ENCODE measurements at places on chromosomes 12 and 14. TPM values are rescaled to one million over a fixed set of nuclear protein-coding genes. Genes with fewer than 3 reads are reported as not detected.

- DNase-seq = no peak
Observed at GRCh38 chr14:31229009-31229408, 21.4 kb upstream of the HECTD1 start.

DNA sequence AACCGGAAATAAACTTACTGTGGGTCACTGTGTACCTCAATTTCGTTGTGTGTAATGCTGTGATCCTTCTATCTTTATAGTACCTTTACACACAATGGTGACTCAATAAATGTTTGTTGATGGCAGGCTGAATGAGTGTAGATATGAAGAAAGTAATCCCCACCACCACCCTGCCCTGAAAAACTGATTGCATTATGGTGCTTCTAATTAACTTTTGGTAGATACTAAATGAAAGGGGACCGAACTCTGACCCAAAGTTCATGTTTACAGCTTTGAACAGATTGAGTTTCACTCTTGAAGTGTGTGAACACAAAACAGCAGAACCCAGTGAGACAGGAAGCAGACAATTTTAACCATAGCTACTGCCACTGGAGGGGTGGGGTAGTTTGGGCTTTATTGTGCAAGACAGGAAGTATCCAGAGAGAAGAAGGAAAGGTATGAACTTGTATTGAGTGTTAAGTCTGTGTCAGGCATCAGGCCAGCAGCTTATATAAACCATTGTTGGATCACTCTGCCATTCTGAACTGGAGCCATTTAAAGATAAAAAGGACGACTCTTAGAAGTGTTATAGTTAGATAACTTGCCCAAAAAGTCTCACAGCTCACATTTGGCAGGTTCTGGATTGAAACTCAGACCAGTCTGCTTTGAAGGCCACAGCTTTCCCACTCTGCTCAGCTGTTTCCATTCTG is 197.0 kb upstream of the AMIGO2 start:
- DNase-seq = peak; percentile 35

GRCh38 chr12:38872156-38872555 is 33.2 kb downstream of the CPNE8 start:
- no peak for DNase-seq

POLE2 gene
- 1.0 TPM for total RNA-seq

PLEKHG7 gene
- 1.5 TPM for total RNA-seq

DNA sequence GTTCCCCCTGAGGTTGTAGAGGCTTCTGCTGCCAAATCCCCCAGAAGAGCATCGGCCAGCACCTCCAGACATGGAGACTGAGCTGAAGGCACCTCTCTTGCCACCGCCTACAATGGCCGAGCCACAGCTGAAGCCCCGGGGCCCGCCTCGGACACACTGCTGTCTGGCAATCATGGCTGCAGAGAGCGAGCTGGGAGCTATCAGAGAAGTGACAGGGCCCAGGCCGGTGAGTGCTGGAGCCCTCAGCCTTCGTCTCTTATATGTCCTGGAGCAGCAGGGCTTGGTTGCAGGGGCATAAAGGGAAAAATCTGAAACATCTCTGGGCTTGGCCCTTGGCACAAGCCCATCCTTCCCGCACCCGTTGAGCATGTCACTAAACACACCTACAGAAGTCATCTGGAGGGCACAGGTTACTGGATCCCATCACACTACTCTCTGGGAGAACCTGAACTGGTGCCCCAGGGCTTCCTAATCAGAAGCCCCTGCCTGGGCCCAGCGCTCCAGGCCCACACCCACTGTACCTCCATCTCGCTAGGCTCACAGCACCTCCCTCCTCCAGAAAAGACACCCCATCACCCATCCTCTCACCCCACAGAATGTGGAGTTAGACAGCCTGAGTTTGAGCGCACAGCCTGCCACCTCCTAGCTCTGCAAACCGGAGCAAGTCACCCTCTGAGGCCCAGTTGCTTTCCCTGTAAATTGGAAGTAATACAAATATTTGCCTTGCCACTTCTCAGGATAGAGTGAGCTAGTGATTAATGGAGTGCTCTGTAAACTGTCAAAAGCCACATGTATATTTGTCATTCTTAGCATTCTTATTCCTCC is at the start of gene KRT4:
KRT4 (minus strand) TSS at position 232 of the 825 bp plus-strand sequence; CDS start at position 174, 58 bp downstream.
- no peak for DNase-seq

SERPINA6 gene
- not detected for total RNA-seq

GRCh38 chr14:68628605-68629310 is 164.1 kb downstream of the ZFP36L1 start:
- DNase-seq = no peak

KRT74 gene
- total RNA-seq = not detected

- no peak for DNase-seq
Observed at GRCh38 chr12:118358008-118358359, 14.7 kb downstream of the TAOK3 start.

GRCh38 chr12:131370321-131370720 is 340.6 kb upstream of the SFSWAP start:
- no peak for DNase-seq

DNA sequence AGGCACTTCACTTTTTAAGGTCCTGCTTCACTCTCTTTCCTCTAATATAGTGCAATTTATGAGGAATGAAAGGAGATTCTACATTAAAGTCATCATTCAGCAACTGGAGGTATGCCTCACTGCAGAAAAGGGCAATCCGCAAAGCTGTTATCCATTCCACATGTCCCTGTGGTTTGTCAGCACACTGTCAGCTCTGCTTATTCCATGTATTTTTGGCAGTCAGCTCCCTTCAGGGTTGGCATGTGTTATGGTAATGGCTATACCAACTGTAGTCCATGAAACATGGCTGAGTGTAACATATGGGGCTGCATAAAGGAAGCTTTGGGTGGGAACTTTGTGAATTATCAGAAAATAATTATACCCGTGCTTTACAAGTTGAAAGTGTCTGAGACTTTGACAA is 154.1 kb downstream of the GALC start:
- DNase-seq = no peak

- no peak for DNase-seq
Observed at GRCh38 chr14:38199076-38199475, 8.6 kb upstream of the SSTR1 start.

TAS2R30 gene
- 1.5 TPM for total RNA-seq

HAL gene
- total RNA-seq = not detected

DNA sequence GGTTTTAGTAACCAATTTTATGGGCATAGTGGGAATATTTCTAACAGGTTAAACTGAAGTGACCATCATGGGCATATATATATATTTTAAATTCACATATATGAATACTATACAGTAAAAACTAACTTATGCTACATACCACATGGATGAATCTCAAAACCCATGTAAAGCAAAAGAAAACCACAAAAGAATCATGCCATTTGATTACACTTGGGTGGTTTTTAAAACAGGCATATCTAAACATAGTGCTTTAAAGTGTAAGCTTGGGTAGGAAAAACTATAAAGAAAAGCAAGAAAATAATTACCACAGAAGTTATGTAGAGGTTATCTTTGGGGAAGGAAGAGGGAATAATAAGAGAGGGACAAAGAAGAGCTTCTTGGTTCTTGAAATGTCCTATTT is 326.1 kb downstream of the NAV3 start:
- DNase-seq = no peak

TRIAP1 gene
- total RNA-seq = 57.0 TPM

GRCh38 chr12:117052386-117053049 is 46.7 kb downstream of the TESC start:
- no peak for DNase-seq

- no peak for DNase-seq
Observed at GRCh38 chr14:21233457-21234076, 35.7 kb downstream of the HNRNPC start.

DNA sequence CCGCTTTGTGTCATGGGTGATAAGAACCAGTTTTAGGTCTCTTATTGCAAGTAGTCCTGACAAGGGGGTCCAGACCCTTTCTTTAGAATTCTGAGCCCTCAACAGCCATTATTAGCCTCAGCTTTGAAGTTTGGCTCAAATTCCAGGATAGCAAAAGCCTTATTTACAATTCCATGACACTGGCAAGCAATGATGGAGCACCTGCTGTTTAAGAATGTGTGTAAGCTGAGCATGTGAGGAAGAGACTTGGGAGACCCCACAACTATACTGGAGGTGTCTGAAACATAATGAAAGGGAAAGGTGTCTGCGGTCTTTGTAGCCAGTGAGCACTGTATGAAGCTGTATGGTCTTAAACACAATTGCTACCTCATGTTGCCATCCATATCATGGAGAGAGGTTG is 119.8 kb downstream of the TBX5 start:
- no peak for DNase-seq

CLEC1A gene
- not detected for total RNA-seq

ANG gene
- total RNA-seq = 1.4 TPM

DPF3 gene
- total RNA-seq = 4.7 TPM

Measured in myocyte (in vitro differentiated cells).